WERI-Rb-1 (cell line): ENCODE measurements at places on chromosomes 6 and 20.

DNA sequence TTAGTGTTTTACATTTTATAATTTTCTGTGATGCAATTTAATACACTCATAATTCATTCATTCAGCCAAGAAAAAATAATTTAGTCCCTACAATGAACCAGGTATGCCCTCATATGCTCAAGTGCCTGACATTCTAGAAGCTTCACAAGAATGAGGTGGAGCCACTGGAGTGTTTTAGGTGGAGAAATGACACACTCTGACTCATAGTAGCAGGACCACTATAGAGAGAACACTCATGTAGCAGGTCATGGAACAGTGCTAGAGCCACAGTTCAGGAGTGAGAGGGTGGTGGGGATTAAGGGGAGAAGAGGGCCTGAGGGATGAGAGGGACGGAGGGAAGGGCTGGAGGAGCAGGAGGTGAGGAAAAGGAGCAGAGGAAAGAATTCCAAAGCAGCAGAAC lies 1.4 kb upstream of the HLA-G start:
- no peak for DNase-seq

- DNase-seq: no peak
These were observed 14.7 kb upstream of the TRIM26 start for GRCh38 chr6:30227763-30228487.

- no peak for DNase-seq
These were observed 288.1 kb upstream of the MAP3K7 start for GRCh38 chr6:90874931-90875330.

DNA sequence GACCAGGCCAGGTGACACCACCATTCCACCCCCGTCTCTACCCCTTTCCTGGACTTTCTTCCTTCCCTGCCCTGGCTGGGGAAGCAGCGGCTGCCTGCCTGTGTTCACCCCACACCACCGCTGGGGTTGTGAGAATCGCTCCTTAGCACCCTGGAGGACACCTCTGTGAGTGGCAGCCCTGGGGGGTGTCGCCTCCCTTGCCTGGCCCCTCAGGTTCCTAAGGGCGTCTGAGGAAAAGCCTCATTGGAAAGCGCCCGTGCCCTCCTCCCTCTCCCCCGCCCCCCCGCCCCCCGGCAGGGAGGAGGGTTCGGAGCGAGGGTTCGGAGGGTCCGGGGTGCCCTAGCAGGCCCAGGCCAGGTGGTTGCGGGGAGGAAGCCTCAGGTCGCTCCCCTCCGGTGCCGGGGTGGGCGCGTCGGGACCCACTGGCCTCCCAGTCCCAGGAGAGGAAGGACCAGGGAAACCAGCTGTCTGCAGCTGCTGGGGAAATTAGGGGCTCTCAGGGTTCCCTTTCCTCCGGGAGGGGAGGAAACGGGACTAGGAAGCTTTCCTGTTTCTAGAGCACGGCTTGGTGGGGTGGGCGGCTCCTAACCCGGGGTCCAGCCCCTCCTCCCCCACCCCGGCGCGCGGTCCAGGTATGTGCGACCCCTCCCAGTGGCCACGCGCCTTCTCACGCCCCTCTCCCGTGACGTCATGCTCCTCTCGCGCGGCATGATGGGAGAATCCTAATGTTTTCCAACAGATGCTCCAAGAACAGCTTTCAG lies at the start of gene PHACTR3:
Gene PHACTR3 (plus strand): TSS at position 760 of the 761 bp plus-strand sequence. CDS start 475 bp downstream, outside the sequence.
- no peak for DNase-seq

GRCh38 chr6:3529721-3530120 lies 72.9 kb upstream of the SLC22A23 start:
- DNase-seq: no peak

DNA sequence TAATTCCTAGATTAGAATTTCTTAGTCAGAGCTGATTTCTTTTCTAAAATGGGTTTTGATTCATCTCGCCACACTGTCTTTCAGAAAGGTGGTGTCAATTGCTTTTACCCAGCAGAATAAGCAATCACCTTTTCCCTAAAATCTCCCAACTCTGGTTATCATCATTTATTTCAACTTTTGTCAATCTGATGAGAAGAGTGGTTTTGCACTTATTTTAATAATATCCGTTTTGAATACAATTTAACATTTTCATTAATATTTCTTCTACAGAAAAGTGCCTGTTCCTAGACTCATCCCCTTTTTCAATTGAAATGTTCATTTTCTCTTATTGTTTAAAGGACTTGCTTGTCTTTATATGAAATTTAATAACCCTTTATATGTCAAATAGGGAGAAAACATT lies 8.2 kb upstream of the NCR2 start:
- no peak for DNase-seq
